Heart right ventricle (tissue), 16 donors: ENCODE measurements at places on chromosomes 6 and 20. TPM values are rescaled to one million over a fixed set of nuclear protein-coding genes. Genes with fewer than 3 reads are reported as not detected.

NOX3 gene
- polyA plus RNA-seq = not detected

COL20A1 gene
- polyA plus RNA-seq = not detected

CFAP61 gene
- 8.2 TPM for polyA plus RNA-seq

SALL4 gene
- 0.01 TPM for polyA plus RNA-seq

TRIM10 gene
- not detected for polyA plus RNA-seq

HLA-DRA gene
- 93.5 TPM for polyA plus RNA-seq

CRISP2 gene
- polyA plus RNA-seq = not detected

COX4I2 gene
- 103 TPM for polyA plus RNA-seq

KCNK16 gene
- not detected for polyA plus RNA-seq

DPPA5 gene
- not detected for polyA plus RNA-seq

MRS2 gene
- 18.5 TPM for polyA plus RNA-seq

SMLR1 gene
- polyA plus RNA-seq = not detected

SUPT3H gene
- polyA plus RNA-seq = 2.8 TPM

GTSF1L gene
- polyA plus RNA-seq = not detected

DNAH8 gene
- polyA plus RNA-seq = not detected

DEFB112 gene
- polyA plus RNA-seq = not detected

FOXQ1 gene
- not detected for polyA plus RNA-seq

ARHGAP18 gene
- 2.2 TPM for polyA plus RNA-seq

GJA1 gene
- polyA plus RNA-seq = 101 TPM

LINC00237 gene
- polyA plus RNA-seq = not detected

LZTS3 gene
- polyA plus RNA-seq = 9.1 TPM

SKIC2 gene
- 67.4 TPM for polyA plus RNA-seq

ELOVL4 gene
- 0.07 TPM for polyA plus RNA-seq

PKHD1 gene
- polyA plus RNA-seq = not detected

DNMT3B gene
- polyA plus RNA-seq = 1.8 TPM

DEFB126 gene
- polyA plus RNA-seq = not detected

CSTF1 gene
- polyA plus RNA-seq = 11.3 TPM

CYP24A1 gene
- polyA plus RNA-seq = not detected

C6orf132 gene
- polyA plus RNA-seq = 1.8 TPM

ASIP gene
- 234 TPM for polyA plus RNA-seq

PRND gene
- not detected for polyA plus RNA-seq

PRR18 gene
- polyA plus RNA-seq = not detected

SLC26A8 gene
- polyA plus RNA-seq = 0.03 TPM

TGM3 gene
- polyA plus RNA-seq = 0.22 TPM

CTAGE9 gene
- polyA plus RNA-seq = not detected

HMGCLL1 gene
- polyA plus RNA-seq = 1.8 TPM

ULBP2 gene
- polyA plus RNA-seq = not detected

PRL gene
- polyA plus RNA-seq = not detected

GPX5 gene
- polyA plus RNA-seq = not detected

EEF1A2 gene
- 881 TPM for polyA plus RNA-seq
